ENCODE measurements at places on chromosomes 11 and 22.
A peak's percentile ranks its signal among the peaks of the same experiment; 100 is the strongest.

DNA sequence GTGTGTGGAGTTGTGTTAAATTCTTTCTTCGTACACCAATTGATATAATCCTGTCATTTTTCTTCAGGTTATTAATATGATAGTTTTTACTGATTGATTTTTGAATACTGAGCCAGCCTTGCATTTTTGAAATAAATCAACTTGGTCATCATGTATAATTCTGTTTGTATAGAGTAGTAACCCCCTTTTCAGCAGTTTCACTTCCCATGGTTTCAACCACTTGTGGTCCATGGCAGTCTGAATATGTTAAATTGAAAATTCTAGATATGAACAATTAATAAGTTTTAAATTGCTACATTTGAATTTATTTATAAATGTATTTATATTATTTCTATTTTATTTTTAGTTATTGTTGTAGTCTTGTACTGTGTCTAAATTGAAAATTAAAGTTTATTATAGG lies 32.6 kb downstream of the MS4A6A start:
- no peak for DNase-seq

DNA sequence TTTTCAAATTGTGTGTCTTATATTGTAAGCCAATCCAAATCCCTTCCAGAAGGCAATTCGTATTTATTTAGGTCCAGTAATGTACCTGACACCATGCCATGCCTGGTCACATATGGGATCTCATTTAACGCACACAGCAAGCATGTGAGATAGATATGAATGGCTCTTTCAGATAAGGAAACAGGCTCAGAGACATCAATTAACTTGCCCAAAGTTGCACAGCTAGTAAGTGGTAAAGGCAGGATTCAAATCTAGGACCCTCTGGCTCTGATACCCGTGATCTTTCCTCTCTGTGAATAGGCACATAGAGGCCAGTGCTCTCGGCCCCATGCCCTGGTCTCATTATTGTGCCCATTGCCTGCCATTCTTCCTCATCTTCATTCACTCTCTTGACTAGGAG lies 34.3 kb downstream of the KCNJ4 start:
- no peak for DNase-seq

- DNase-seq = no peak
Measured at GRCh38 chr22:44473166-44473565, 24.9 kb downstream of the RTL6 start.

GRCh38 chr22:25997886-25998775 lies 171.1 kb upstream of the SEZ6L start:
- no peak for DNase-seq

DNA sequence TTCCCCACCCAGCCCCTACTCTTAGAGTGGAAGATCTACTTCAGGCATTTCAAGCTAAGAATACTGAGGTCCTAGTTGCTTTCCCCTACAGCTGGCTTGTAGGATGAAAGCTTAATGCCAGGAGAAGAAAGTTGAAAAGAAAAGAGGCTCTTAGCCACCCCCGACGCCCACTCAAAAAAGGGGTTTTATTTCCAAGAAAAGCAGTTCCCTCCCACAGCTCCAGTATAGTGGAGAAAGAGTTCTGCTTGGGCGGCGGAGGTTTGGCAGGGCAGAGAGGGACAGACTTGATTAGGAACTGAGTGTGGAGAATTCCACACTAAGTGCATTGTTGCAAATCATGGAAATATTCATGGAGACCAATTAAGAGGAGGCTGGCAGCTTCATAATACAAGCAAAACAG lies 470.9 kb downstream of the ETS1 start:
- DNase-seq = no peak

DNA sequence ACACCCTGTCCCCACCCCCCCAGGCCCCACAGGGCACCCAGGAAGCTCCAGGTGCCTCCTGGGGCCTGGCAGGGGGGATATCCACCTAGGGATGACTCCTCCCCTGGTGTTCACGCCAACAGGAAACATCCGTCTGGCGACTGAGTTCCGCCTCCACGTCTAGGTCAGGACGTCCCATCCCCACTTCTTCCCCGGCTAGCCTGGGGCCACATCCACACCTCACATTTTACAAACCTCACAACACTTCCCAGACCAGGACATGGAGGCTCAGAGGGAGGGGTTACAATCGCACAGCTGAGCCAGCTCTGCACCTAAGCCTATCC lies 21.0 kb downstream of the MAFF start:
- no peak for DNase-seq

DNA sequence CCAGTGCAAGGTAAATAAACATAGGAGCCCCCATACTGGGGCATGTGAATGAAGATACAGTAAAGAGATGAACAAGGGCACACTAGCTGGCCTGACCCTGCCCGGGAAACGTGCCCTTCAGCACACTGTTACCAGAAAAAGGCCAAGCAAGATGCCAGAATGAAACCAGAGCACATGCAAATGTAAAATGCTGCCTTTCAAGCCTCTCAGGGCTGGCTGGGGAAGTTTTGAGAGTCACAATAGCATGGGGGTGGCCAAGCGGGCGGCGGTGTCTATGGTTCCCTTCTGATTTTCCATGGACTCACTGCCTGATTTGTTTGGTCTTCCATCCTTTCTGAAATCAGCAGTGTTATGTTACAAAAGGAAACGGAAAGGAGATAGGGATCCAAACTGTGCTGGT lies 18.9 kb upstream of the SUSD2 start:
- no peak for DNase-seq

- no peak for DNase-seq
Measured at GRCh38 chr11:60950024-60950423, 2.0 kb downstream of the SLC15A3 start.

DNA sequence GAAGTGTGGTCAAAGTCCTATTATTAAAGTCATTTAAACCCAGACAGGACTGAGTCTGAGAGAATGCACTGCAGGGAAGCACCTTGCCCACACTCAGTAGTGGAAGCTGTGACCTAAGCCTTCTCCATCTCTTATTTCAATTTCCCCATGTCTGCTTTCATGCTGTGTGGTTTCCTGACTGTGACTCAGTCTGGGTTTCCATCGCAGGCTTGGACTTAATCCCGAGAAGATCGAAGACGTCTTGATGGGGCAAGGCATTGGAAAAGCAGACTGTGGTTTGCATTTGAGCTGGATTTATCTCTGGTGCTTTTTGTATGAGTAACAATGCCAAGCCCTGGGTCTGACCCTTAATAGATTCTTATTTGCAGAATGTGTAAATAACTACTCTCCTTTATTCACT lies 238.9 kb downstream of the NTM start:
- no peak for DNase-seq

GRCh38 chr22:29531419-29531818 lies 22.1 kb downstream of the THOC5 start:
- no peak for DNase-seq

DNA sequence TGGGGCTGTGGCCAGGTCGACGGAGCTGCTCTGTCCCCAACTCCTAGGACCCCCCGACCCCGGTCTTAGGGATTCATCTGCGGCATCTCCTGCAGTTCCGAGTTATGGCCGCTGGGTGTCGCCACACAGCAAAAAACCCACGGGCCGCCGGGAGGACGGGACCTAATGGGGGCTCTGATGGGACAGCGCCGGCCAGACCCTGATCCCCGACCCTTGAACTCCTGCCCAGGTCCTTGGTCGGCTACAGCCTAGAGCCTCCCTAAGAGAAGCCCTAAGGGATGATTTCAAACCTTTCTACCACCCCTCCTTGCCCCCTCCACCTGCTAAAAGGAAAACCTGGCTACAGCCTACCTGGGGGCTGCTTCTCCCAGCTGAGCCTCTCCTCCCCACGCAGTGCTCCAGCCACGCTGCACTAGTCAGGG lies 30.8 kb upstream of the LRRC10B start:
- DNase-seq = peak; percentile 54

- no peak for DNase-seq
Measured at GRCh38 chr11:28582506-28582905, 474.3 kb downstream of the METTL15 start.

GRCh38 chr11:10285148-10285802 lies 8.7 kb downstream of the SBF2 start:
- DNase-seq = no peak

GRCh38 chr11:115710426-115710825 lies 206.2 kb upstream of the CADM1 start:
- no peak for DNase-seq

- no peak for DNase-seq
Measured at GRCh38 chr11:130527636-130528297, 79.3 kb downstream of the ADAMTS15 start.

- no peak for DNase-seq
Measured at GRCh38 chr11:120146413-120147093, 8.6 kb upstream of the TRIM29 start.

DNA sequence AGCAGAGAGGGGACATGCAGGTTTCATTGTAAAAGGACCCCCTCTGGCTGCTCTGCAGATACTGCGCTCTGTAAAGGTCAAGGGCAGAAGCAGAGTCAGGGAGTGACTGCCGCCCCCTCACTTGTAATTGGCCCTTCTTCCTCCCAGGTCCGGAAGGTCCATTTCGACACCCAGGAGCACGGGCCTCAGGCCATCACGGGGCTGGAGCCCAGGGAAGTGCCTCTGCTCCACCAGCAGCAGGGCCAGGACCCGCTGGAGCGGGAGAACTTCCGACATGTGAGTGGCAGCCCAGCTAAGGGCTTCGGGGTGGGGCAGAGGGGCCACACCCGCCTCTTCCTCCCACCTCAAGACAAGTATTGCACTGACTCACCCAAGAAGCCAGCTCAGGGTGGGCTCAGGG lies 24.0 kb upstream of the LRRC10B start:
- no peak for DNase-seq

- no peak for DNase-seq
Measured at GRCh38 chr11:62922189-62922589, 1.0 kb upstream of the CHRM1 start.

DNA sequence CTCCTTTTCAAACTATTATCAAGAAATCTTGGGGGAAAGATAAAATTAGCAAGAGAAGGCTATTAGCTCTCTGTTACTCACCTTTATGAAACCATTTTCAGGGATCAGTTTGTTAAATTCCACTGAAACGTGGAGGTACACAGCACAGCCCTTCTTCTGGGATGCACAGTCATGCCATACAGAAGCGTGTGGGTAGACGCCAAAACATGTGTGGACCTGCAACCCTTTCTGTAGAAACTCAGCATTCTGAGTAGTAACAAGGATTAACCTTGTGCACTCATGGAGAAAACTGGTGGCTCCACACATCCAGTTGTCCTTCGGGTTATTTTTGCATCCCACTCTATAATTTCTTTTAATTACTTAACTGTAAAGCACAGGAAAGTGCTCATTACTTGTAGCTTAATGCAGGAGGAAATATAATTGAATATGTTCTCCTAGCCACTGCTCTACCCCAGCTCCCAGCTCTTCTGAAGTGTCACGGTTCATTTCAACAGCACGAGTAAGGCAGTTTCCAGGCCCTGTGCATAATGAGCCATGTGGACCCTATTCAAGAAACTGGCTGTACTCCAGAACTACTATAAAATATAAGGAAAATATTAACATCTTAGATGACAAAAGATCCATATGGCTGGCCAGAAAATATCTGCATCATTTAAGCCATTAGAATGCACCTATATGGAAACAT lies 26.1 kb downstream of the BDNF start:
- no peak for DNase-seq

DNA sequence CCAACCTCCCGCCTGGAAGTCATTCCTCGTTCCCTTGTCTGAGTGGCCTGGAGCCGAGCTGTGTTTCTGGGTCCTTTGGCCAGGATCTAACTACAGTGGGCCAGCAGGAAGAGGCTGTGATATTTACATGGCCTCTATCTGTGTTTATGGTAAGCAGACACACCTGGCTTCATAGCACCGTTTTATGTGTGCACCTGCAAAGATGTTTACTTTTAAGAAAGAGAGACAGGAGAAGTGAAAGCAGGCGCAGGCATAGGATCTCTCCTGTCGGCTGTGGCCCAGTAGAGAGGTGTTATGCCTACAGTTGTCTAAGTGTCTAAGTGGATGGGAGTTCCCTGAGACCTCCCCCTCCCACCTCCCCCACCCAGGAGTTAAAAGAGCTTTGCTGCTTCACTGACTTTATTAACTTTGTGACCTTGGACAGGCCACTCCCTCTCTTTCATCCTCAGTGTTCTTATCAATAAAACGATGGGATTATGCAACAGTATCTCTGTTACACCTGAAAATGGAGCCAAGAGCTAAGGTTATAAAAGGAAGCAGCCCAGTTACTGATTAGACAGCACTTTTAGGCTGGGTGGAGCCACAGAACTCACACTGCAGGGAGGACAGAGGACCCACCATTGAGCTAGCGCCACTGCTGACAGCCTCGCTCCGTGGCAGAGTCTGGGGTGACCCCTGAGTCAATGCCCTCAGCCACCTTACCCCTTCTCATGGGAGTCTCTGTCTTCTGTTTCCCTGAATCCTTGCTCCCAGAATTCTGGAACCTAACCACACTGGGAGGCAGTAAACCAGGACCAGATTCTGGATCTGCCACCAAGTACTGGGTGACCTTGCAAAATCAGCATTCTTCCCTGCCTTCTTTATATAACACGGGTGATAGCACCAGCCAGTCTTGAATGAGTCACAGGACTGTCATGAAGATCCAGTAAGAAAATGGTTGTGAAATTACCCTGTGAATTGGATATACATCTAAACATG lies 22.0 kb downstream of the ST14 start:
- DNase-seq = no peak

DNA sequence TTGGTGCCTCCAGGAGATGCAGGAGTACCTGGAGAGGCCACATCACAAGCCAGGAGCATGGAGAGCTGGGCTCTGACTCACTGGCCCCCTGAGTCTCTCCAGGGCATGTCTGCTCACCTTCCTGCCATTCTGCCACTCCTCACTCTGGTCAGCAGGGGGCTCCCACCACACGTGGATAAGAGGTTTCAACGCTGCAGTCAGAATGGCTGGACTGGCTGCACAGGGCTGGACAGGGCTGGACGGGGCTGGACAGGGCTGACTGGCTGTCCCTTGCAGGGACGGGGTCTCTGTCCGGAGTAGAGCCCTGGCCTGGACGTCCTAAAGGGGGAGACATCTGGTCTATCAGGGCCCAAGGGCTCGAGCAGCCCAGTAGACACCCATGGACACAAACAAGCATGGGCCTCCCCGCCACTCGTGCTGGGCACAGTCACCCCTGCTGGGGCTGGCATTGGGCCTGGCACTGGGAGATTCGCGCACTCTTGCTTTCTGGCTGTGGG lies 34.6 kb downstream of the CYTH4 start:
- DNase-seq = peak; percentile 61

- DNase-seq = no peak
Measured at GRCh38 chr11:45393826-45394225, 107.7 kb upstream of the SYT13 start.

DNA sequence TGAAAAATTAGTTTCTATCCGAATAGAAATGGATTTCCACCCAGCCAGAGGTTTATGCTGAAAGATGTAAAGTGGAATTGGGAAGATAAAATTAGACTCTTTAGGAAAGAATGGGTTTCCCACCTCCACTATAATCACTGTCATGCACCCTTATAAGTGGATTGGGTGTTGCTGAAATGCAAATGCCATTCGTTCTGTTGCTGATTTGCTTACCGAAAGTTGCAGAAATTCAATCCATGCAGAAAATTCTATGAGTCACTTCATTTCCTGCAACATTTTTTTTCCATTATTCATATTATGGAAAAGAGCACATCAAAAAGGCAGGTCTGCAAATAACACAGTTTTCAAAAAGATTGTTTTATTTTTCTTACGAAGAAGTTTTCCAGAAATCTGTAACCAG lies 65.6 kb downstream of the LDLRAD3 start:
- no peak for DNase-seq

GRCh38 chr11:16946477-16947282 lies 67.5 kb downstream of the PLEKHA7 start:
- no peak for DNase-seq
